IMR-90 (cell line): ENCODE measurements at places on chromosomes 16 and 17. TPM values are rescaled to one million over a fixed set of nuclear protein-coding genes. Genes with fewer than 3 reads are reported as not detected.

The C16orf74 gene
- total RNA-seq = 4.5 and 5.0 TPM in 2 replicates

GRCh38 chr17:30808785-30809286 is 15.7 kb downstream of the CRLF3 start:
- DNase-seq = no peak

DNA sequence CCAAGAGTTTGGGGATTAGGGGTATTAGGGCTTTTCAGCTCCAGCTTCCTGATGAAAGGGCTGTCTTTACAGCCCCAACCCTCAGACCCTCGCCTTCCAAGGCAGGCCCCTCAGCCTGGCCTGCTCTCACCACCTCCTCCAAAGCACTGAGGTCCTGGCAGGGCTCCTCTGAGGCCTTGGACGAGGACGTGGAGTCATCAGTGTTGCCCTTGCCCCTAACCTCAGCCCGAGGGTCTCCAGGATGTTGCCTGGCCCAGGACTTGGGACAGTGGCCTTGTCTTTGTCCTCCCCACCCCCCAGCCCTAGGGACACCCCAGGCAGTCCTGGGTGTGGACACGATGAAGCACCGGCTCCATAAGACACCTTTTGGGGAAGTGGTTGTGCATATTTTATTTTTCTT is 28.2 kb downstream of the B9D1 start:
- DNase-seq = no peak

The RAB37 gene
- total RNA-seq = not detected in 2 replicates

The UTS2R gene
- total RNA-seq = not detected in 2 replicates
